ENCODE measurements at places on chromosomes 5 and 9.

GRCh38 chr5:6090079-6090654 is 288.2 kb downstream of the MED10 start:
- no peak overlapping the region for H3K27ac ChIP-seq
- no peak for DNase-seq
- H3K4me3 ChIP-seq: no peak overlapping the region
- H3K36me3 ChIP-seq: no peaks in the 10 kb centered on the region

DNA sequence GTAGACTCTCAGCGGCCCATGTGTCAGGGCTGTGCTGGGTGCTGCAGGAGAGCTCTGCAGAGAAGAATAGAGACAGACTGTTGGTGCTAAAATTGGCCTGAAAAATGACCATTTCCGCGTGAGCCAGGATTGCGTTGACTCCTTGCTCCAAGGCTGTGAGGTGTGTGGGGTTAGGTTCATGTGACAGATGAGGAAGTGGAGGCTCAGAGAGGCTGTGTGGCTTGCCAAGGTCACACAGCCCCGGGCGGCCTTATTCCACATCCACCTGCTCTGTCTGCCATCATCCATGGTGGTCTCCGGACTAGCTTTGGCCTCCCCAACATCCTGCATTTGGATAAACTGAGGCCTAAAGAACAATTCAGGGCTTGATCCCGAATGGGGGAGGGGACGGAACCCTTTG is 15.2 kb downstream of the NEK6 start:
- no peak overlapping the region for H3K27ac ChIP-seq
- no peaks in the 10 kb centered on the region for H3K27me3 ChIP-seq
- peaks cover 3% of the 10 kb centered on the region for H3K36me3 ChIP-seq
- H3K4me3 ChIP-seq: no peak overlapping the region
- DNase-seq: no peak

DNA sequence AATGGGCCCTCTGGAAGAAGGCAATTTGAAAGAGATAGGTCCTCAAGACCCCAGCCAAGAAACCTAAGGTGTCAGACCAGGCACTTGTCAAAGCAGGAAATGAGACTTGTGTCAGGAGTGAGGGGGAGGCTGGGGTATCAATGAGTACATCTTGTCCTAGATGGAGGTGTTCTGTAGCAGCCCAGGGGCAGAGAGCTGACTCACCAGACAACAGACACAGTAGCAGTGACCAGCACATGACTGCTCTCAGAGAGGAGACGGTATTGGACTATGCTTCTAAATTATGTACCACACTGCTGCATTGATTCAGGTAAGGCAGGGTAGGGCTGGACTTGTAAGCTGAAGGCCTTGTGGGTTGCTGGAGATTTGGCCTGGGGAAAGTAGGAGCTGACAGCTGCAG is 551.2 kb upstream of the KLF4 start:
- H3K36me3 ChIP-seq: no peaks in the 10 kb centered on the region
- H3K4me1 ChIP-seq: no peaks in the 10 kb centered on the region
- no peak overlapping the region for H3K27ac ChIP-seq
- no peak overlapping the region for H3K4me3 ChIP-seq

DNA sequence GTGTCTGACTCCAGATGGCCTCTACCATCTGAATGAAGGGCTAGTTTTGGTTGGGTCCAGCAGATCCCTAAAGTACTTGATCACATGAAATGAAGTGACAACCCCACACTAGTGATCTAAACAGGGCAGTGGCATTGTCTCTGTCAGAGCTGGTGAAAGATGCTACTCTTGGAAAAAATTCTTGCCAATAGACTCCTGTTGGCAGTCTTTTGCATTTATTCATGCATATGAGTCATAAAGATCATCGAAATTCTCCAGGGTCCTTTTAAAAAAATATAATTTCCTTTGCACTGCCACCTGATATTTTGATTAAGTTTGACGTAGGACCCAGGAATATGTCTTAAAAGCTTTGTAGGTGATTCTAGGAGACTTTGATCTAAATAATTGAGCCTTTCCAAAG is 135.1 kb upstream of the ELL2 start:
- H3K4me3 ChIP-seq: no peak overlapping the region
- no peaks in the 10 kb centered on the region for H3K27me3 ChIP-seq
- no peaks in the 10 kb centered on the region for H3K36me3 ChIP-seq
- H3K27ac ChIP-seq: no peak overlapping the region

GRCh38 chr5:5702934-5703333 is 280.5 kb downstream of the ICE1 start:
- no peak overlapping the region for H3K27ac ChIP-seq
- no peak for DNase-seq
- H3K4me1 ChIP-seq: no peaks in the 10 kb centered on the region

DNA sequence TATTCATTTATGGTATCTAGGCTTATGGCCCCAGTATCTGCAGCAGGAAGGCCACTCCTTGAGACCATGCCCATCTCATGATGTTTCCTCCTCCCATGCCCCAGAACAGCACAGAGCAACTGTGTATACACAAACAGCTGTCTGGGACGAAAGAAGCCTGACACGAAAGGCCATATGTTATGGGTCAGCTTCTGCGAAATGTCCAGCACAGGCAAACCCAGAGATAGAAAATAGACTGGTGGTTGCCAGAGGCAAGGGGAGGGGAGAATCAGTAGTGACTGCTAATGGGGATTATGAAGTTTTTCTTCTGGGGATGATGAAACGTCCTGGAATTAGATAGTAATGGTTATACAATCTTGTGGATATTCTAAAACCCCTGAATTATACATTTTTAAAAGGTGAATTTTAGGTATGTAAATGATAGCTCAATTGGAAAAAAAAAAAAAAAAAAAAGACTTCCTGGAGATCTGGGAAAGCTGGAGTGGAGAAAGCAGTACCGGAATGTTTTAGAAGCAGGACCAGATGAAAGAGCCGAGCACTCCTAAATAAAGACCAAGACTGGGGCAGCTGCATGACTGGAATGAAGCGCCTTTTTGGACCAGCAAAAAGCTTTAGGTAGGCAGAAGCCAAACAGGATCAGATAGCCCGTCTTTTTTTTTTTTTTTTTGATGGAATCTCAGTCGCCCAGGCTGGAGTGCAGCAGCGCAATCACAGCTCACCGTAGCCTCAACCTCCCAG is 29.2 kb downstream of the PCDHGC5 start:
- H3K36me3 ChIP-seq: peaks cover 18% of the 10 kb centered on the region
- DNase-seq: no peak
- H3K4me3 ChIP-seq: no peak overlapping the region
- H3K4me1 ChIP-seq: peaks cover 65% of the 10 kb centered on the region

DNA sequence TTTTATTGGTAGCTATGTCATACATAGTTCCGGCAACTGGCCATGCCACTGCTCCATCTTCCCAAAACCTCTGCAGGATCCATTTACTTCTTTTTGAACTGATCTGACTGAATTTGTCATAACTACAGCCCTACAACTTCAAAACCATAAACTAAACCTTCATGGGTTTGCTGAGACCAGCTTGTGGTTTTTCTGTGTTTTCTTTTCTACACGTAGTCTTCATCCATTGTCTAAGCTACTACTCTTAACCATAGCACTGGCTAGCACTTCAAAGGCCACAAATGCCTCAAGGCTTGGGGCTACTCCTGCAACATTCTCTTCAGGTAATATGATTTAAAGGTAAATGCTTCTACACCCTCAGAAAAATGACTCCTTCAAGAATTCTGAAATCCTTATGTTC is 9.0 kb upstream of the KIF2A start:
- DNase-seq: no peak
- H3K36me3 ChIP-seq: no peaks in the 10 kb centered on the region
- H3K27ac ChIP-seq: no peak overlapping the region
- H3K4me1 ChIP-seq: no peaks in the 10 kb centered on the region

- no peaks in the 10 kb centered on the region for H3K27me3 ChIP-seq
- peak; percentile 8 for DNase-seq
- no peaks in the 10 kb centered on the region for H3K36me3 ChIP-seq
- no peak overlapping the region for H3K27ac ChIP-seq
Measured at GRCh38 chr9:125126019-125126746, 17.1 kb downstream of the SCAI start.

- no peaks in the 10 kb centered on the region for H3K27me3 ChIP-seq
- H3K36me3 ChIP-seq: peaks cover 2% of the 10 kb centered on the region
- H3K4me3 ChIP-seq: no peak overlapping the region
- DNase-seq: no peak
- no peak overlapping the region for H3K27ac ChIP-seq
Measured at GRCh38 chr5:72167257-72167656, 60.0 kb downstream of the MAP1B start.

DNA sequence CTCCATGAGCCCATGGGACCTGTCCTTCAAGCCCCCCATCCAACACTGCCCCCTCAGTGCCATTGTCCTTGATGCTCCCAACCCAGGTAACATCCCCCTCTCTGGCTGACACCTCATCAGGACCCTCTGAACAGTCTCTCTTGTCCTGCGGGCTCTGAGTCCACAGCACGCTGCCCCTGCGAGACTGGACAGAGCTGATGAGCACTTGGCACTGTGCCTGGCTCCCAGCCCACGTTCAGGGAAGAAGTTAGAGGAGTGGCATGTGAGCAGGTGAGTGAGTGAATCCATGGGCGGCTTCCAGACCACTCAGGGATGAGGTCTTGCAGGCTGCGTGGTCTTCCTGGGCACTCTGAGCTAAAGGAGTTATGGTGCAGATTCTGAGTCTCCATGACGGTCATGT is 70.7 kb downstream of the PAX5 start:
- H3K27ac ChIP-seq: no peak overlapping the region
- no peaks in the 10 kb centered on the region for H3K36me3 ChIP-seq
- H3K27me3 ChIP-seq: no peaks in the 10 kb centered on the region
- H3K4me1 ChIP-seq: peaks cover 1% of the 10 kb centered on the region

DNA sequence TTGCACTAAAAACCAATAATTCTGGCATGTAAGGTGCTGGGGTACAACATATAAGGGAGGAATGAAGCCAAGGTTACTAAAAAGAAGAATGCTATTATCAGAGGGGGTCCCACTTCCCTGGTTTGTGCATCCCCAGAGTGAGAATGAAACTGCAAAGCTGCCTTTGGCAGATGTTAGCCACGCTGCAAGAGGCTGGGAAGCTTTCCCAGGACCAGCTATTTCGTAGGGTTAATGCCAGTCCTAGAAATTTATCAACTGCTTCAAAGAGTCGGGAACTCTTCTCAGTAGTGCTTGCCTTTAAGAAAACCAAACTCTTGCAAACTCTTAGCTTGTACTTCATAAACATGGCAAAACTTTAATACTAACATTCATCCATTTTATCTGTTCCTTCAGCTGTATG is 87.5 kb upstream of the NR5A1 start:
- no peak for DNase-seq
- no peaks in the 10 kb centered on the region for H3K36me3 ChIP-seq
- no peak overlapping the region for H3K4me3 ChIP-seq
- H3K27ac ChIP-seq: peak overlapping the region; percentile 74
- no peaks in the 10 kb centered on the region for H3K27me3 ChIP-seq

- no peak overlapping the region for H3K27ac ChIP-seq
- no peak for DNase-seq
- no peak overlapping the region for H3K4me3 ChIP-seq
- peaks cover 5% of the 10 kb centered on the region for H3K4me1 ChIP-seq
Measured at GRCh38 chr9:86669422-86669821, 277.9 kb downstream of the GAS1 start.

DNA sequence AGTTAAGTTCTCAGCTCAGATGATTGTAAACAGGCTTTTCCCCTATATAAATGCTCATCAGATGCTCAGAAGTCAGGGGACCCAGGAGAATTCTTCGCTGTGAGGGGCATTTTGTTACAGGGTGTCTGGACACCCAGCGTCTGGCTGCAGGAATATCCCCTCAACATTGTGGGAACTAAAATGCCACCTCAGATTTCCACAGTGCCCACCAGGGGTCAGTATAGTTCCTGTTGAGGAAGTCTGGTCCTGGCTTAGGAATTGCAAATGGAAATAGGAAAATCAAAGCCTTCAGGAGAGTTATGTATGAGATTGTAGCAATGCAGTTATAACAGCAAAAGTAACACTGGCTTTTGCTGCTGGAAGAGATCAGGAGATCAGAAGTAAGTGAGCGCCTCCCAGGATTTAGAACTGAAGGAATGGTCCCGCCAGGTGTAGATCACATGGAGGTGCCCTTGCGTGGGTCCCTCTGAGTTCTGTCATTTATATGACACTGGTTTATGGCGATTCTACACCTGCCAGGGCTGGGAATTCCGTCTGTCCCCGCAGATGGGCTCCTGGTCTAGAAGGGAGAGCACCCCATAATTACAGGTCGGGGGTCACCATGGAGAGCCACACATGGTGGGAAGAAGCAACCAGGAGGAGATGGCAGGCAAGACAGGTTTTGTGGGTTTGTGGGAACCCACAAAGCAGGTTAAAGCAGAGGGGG is 47.1 kb upstream of the CTSL start:
- no peaks in the 10 kb centered on the region for H3K4me1 ChIP-seq
- H3K4me3 ChIP-seq: no peak overlapping the region
- H3K27ac ChIP-seq: no peak overlapping the region

DNA sequence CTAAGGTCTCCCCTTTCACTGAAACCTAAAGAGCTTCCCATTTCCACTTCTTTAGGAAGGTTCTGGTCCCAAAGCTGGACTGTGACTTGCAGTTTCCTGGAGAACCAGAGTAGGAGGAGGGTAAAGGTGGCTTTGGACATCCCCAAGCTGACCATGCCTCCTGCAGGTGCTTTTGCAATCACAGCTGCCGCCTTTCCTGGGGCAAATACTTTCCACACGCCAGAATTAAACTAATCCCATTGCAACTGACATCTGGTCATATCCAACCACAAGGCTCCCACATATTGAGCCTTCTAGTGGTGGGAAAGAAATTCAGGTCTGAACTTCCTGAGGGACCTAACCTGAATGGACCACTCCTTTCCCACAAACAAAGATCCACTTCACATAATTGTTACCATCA is 92.7 kb downstream of the NRG2 start:
- no peaks in the 10 kb centered on the region for H3K36me3 ChIP-seq
- no peaks in the 10 kb centered on the region for H3K27me3 ChIP-seq
- no peaks in the 10 kb centered on the region for H3K4me1 ChIP-seq
- no peak overlapping the region for H3K27ac ChIP-seq

- no peaks in the 10 kb centered on the region for H3K27me3 ChIP-seq
- no peaks in the 10 kb centered on the region for H3K36me3 ChIP-seq
- DNase-seq: no peak
- H3K4me3 ChIP-seq: no peak overlapping the region
- no peak overlapping the region for H3K27ac ChIP-seq
- H3K4me1 ChIP-seq: no peaks in the 10 kb centered on the region
Measured at GRCh38 chr9:7534211-7534935, 265.2 kb downstream of the DMAC1 start.

GRCh38 chr5:7395432-7395946 is 449 bp upstream of the ADCY2 start:
- H3K36me3 ChIP-seq: no peaks in the 10 kb centered on the region
- no peak for DNase-seq
- H3K4me3 ChIP-seq: peak overlapping the region; percentile 61
- H3K4me1 ChIP-seq: peaks cover 10% of the 10 kb centered on the region
- no peak overlapping the region for H3K27ac ChIP-seq
- H3K27me3 ChIP-seq: peaks cover 16% of the 10 kb centered on the region

- peaks cover 28% of the 10 kb centered on the region for H3K4me1 ChIP-seq
- no peak overlapping the region for H3K27ac ChIP-seq
- DNase-seq: no peak
- no peaks in the 10 kb centered on the region for H3K27me3 ChIP-seq
- H3K4me3 ChIP-seq: no peak overlapping the region
Measured at GRCh38 chr5:179759581-179760551, 27.2 kb downstream of the MAML1 start.

GRCh38 chr5:59103303-59103702 is 520.4 kb downstream of the RAB3C start:
- no peaks in the 10 kb centered on the region for H3K27me3 ChIP-seq
- no peaks in the 10 kb centered on the region for H3K36me3 ChIP-seq
- H3K27ac ChIP-seq: peak overlapping the region; percentile 40
- DNase-seq: no peak

Data from trophoblast cell (in vitro differentiated cells and primary cell).